ENCODE measurements at places on chromosomes 12 and 14. TPM values are rescaled to one million over a fixed set of nuclear protein-coding genes. Genes with fewer than 3 reads are reported as not detected.

Gene E2F7
- total RNA-seq = 19.6 TPM

Gene ACOT6
- not detected for total RNA-seq

Gene DERA
- total RNA-seq = 19.8 TPM

Gene DIO3
- total RNA-seq = not detected

Gene FOXG1
- total RNA-seq = not detected

Gene RAD9B
- total RNA-seq = 0.75 TPM

Data from T-helper 2 cell treated with Interferon-gamma antibody and Interleukin-4, amounts not matched to agents 100 ng/mL and 5 ng/mL, for 36 hours (primary cell).